ENCODE measurements at places on chromosomes 1 and 21.

- DNase-seq, result no peak
These were observed 74.4 kb upstream of the TTC34 start for GRCh38 chr1:2875707-2876561.

- DNase-seq, result no peak
These were observed 87.1 kb upstream of the BCL10 start for GRCh38 chr1:85363521-85363920.

DNA sequence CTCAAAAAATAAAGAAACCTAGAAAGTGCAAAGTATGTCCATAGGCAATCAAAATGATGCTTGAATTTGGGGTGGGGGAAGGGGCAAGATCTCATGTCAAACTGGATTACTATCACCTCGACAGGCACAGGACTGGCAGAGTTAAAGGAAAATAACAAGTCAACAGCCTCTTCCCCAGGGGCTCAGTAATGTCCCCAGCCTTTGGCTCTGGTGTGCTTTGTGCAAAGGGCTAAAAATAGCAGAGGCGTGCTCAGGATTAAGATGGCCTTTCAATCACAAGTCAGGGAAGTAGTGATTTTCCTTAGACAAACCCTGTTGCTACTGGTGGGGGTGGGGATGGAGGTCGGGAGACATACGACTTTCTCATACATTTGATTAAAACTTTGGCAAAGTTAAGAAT, 63.5 kb upstream of the OLIG2 start:
- no peak for DNase-seq

GRCh38 chr1:151221616-151222015, 23.3 kb downstream of the PIP5K1A start:
- no peak for DNase-seq

DNA sequence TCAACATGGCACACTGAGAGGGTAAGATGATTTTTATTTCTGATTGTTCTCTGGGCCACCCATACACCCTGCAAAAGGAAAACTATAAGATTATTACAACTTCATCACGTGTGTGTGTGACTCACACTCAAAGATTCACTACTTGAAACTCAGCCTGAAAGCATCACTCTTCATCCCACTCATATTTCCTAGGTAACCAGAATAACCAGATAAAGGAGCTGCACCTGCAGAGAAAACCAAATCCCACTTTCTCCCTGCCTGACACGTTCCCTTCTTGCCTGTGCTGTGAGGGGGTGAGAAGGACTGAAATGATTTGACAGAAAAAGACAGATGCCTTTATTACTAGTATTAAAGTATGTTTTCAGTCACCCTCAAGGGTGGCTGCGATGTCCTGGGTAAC, 131.6 kb downstream of the TGFBR3 start:
- no peak for DNase-seq

Data from fibroblast of skin of left quadriceps (primary cell).